WTC11 (cell line): ENCODE measurements at places on chromosomes 4 and X.
A peak's percentile ranks its signal among the peaks of the same experiment; 100 is the strongest.

DNA sequence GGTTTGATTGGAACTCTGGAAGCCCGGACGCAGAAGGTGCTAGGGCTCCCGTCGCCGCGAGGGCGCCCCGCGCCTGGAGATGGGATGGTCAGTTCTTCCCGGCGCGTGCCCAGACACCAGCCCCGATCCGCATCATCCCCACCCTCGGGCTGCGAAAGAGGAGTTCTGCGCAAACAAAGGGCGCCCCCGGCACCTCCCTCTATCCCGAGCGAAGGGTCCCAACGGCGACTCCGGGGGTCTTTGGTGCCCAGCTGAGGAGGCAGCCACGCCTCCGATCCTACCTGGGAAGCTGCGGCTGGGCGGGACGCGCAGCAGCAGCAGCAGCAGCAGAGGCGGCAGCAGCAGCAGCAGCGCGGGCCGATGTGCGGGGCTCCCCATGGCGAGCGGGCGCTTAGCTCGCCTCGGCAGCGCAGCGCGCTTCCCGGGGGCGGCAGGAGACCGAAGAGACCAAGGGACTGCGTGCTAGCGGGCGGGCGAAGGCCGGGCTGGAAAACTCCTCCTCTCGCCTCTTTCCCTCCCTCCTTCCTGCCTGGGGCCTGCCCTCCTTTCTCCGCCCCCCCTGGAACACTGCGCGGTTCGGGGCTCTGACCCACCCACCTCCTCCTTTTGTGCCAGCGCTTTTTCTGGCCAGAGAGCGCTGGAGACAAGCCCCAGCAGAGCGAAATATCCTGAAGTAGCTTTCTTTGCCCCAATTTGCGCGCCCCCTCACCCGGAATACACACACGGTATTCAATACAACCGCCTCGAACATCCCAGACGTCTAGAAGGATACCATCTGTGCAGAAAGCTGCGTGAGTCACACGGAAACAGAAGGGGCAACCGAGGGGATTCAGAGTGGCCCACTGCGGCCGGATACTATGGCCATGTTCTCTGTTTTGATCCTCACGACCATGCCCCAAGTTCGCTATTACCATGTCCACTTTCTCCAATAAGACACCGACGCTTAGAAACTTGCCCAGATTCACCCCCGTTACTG is at the start of gene SRPX:
TSS of gene SRPX (minus strand) at position 457 of the 976 bp plus-strand sequence. CDS start at position 378, 79 bp downstream.
- DNase-seq = peak; percentile 36

DNA sequence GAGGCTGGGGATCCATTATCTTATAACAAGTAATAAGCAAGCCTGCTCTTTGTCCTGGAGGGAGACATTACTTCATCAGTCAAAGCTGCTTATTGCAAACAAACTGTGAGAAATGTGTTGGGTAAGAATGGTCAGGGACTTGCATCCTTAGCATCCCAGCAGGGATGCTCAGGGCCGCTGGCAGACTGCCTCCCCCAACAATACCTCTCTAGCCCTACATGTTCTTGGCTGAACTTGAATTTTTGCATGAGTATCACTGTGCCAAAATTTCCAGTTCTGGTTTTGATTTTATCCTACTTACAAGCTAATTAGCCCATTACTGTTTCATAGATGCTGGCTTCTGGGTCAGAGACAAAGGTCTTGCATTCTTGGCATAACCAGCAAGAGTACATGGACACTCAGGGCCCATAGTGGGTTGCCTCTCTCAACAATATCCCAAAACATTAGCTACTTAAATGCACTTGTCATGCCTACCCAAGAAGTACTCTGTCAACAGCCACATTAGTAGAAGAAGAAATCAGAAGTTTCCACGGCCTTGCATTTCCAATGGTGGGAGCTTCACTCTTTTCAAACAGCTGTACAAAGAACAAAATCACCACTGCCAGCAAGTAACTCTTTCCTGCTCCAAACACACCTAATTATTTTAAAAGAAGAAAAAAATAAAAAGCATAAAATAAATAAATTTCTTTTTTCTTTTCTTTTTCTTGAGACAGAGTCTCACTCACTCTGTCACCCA is 41.9 kb upstream of the NEUROG2 start:
- no peak for DNase-seq

DNA sequence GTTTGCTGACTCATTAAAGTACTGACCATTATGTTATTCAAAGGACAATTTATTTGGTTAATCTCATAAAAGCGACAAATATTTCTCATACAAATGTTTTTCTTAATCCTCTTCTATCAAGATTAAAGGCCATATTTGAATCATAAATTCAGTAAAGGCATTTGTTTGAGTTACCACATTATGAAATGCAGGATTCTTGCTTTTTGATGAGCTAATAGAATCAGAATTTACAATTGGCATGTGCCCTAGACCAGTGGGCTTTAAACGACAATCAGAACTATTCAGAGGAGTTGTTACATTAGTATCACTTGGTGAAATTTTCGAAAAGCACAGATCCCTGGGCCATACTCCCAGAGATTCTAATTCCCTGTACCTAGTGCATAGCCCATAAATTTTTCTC is 55.3 kb downstream of the KLHL4 start:
- no peak for DNase-seq

DNA sequence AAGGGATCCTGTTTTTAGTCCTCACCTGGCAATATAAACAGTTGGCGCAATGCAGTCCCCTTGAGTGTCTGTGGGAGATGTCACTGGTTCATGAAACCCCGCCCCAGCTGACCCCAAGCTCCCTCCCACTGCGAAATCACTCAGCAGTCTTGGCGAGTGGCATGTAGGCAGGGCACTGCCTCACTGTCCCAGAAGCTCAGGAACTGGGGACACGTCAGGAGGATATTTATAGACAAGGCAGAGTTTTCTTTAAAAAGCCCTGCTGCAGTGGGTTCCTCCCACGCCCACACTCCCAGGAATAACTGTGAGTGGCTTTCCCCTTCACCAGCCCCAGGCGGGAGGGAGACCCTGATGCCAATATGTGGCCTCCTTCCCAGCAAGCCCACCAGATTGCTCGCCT is 44.3 kb upstream of the PPP2R2C start:
- DNase-seq = no peak

- no peak for DNase-seq
These were observed 397.6 kb upstream of the TENM3 start for GRCh38 chr4:181845617-181846016.

DNA sequence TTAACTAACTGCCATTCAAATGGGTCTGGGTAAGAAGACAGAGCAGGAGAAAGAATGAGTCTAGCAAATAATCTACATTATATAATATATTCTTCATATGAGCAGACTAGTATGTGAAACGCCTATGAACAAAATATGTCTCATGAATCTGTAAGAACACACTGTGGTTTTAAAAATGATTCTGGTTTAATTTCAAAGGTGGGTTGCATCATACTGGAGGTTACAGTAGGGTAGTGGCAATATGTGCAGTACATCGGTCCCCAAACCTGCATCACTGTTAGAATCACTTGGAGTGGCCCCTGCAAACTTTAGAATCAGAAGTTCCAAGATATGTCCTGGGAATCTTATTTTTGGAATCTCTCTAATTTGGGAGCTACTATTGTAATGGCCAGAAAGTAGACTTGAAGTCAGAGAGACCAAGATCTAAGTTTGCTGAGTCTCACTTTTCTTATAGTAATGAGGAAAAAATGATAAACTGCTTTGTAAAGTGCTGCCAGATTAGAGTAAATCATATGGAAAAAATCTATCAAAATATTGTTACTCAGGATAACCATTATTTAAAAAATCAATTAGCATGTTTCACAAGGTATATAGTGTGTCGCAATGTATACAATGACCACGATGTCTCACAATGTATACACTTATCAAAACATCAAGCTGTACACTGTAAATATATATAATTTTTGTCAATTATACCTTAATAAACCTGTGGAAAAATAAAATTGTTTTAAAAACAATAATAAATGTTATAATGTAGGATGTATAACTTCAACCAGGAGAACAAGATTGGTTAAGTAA is 37.9 kb upstream of the ARSJ start:
- DNase-seq = no peak

DNA sequence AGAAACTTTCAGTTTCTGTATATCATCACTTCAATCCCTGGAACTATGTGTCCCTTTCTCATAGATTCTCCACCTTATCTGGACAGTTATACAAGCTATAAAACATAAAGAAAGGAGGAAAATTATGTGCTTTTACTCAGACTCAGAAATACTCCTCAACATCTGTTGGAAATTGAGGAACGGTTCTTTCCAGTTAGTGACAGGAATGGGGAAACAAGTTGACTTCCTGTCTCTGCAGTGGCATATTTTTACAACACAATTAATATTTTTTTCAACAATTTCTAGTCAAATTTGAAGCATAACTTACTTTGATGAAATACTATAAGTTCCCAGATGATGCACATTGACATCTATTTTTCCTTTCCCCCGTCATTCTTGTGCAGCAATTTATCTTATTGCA is 27.9 kb downstream of the ABHD18 start:
- no peak for DNase-seq

GRCh38 chrX:39421006-39421405 is 619.7 kb downstream of the MID1IP1 start:
- DNase-seq = no peak

GRCh38 chrX:33211356-33212260 is at the start of gene DMD:
DMD (minus strand) TSS chrX:33211549; CDS start chrX:33211312, 237 bp downstream.
- no peak for DNase-seq

- no peak for DNase-seq
These were observed 26.6 kb upstream of the ADRA2C start for GRCh38 chr4:3739577-3739976.

- peak; percentile 35 for DNase-seq
These were observed 219.9 kb downstream of the CCNG2 start for GRCh38 chr4:77376788-77377460.

DNA sequence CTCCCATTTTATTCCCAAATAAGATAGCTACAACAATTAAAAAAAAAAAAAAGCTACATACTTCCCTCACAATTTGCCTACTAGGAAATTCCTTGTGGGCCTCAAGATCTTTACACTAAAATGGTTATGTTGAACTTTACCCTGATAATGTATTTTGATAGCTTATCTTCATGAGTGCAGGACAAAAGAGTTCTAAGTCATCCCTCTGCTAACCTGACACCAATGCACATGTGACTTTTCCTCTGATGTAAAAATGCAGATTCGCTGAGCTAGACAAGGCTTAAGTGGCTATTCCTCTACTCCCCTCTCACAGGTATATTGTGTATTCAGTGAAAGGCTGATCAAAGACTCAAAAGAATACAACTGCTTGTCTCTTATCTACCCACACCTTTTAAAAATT is 22.5 kb downstream of the ELF2 start:
- DNase-seq = no peak
